Renal cortex interstitium (tissue), 15 donors: ENCODE measurements at places on chromosomes 7 and 10.

GRCh38 chr7:101941481-101942383, 124.3 kb downstream of the CUX1 start:
- no peak for DNase-seq

- no peak for DNase-seq
These were observed 111.2 kb upstream of the TCERG1L start for GRCh38 chr10:131422731-131423130.

DNA sequence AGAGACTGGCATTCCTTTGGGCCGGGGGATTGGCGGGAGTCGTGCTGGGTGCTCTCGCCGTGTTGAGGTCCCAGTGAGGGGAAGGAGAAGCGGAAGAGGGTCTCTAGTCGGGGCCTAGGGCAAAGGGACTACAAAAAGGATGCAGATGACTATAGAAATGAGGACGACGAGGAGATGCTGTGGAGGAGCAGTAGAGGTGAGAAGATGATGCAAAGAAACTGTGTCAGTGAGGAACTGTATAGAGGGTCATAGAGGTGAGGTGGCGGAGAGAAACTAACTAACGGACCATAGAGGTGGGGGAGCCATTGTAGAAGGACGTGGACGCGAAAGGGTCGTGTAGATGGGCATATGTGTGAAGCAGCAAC, 324 bp downstream of the TWNK start:
- DNase-seq = no peak

- DNase-seq = no peak
These were observed 73.4 kb upstream of the BTBD16 start for GRCh38 chr10:122197611-122198222.
